Ascending aorta (tissue), 2 donors: ENCODE measurements at places on chromosomes 7 and 10. TPM values are rescaled to one million over a fixed set of nuclear protein-coding genes. Genes with fewer than 3 reads are reported as not detected.

The ZNF786 gene
- total RNA-seq = 8.4 TPM

The NCAPG2 gene
- 1.6 TPM for total RNA-seq

The ACTL6B gene
- not detected for total RNA-seq

The CXCL12 gene
- 288 TPM for total RNA-seq

The SPDYE9 gene
- total RNA-seq = not detected
